ENCODE measurements at places on chromosomes 1 and 21. TPM values are rescaled to one million over a fixed set of nuclear protein-coding genes. Genes with fewer than 3 reads are reported as not detected.

- DNase-seq, result no peak
These were observed 12.1 kb downstream of the MCL1 start for GRCh38 chr1:150567341-150567716.

Gene KLHDC9
- polyA plus RNA-seq, result 19.0 TPM

Gene C1orf53
- 2.8 TPM for polyA plus RNA-seq

DNA sequence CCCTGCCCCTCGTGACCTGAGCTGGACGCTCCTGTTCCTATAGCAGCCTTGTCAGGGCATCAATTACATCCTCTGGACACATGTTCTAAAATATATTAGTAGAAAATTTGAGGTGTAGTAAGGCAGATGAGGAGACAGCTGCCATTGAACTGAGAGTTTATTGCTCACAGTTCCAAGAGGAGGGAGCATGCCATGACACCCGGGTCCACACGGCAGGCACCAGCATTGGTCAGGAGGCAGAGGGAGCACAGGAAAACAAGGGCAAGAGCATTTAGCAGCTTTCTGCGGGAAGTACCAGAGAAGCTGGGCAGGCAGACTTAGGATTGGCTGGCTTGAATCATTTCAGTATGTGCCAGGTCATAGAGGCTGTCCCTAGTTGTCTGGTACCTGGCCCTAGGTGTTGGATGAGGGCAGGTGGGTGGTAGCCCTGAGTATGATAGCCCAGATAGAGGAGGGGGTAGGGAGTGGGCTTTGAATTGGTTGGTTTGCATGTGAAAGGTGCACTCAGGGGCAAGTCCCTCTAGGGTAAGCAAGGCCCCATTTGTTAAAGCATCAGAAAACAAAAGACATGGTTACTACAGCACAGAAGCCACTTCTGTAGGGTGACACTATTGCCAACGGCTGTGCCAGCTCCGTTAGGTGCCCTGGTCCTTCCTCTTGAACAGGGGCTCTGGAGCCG lies 223.6 kb upstream of the RAB4A start:
- no peak for DNase-seq

Gene HJV
- polyA plus RNA-seq, result 0.34 TPM

- no peak for DNase-seq
These were observed 13.1 kb downstream of the MECR start for GRCh38 chr1:29217633-29218032.

DNA sequence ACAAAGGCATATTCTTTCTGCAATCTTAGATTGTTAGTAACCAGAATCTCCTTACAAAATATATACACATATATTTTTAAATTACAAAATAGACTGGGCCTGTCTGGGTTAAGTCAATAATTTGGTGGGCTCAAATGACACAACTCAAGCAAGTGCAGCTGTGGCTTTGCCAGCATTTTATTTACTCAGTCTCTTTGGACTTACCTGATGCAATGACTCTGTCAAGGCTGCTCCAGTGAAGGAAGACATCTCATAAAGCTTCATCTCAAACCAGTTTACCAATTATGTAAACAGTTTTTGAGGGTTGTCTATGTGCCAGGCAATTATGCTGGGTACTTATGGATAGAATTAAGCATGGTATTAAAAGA lies 22.8 kb upstream of the ABCA4 start:
- no peak for DNase-seq

GRCh38 chr21:44331650-44332307 lies 7.4 kb downstream of the CFAP410 start:
- no peak for DNase-seq

Gene FMO3
- 0.14 TPM for polyA plus RNA-seq

Gene HDAC1
- 186 TPM for polyA plus RNA-seq

DNA sequence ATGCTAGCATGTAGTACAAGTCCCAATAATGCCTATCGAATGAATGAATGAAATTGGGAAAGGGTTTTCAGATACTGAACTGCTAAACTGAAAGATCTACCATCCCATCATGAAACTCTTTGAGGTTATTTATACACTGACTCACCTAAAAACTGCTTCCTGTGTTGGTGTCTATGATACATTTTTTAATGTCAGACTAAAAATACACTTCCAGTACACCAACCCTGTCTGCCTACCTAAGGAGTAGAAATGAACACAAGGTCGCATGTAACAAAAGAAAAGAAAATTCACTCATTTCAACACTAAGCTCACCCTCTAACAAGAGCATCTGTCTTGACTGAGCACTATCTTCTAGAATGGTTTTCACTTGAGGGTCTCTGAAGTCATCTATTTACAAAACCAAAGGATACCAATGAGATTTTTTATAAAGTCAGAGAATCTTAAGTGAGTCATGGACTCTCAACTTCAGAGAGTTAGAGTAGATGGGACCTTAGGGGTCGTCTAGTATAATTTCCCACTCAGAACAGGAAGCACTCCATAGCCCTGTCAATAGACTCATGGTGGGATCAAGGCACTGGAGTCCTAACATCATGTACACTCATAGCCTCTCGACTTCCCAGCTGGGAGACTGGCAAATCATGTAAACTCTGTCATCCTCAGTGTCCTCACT lies 53.4 kb downstream of the WLS start:
- DNase-seq, result no peak

Gene CCDC30
- 27.0 TPM for polyA plus RNA-seq

GRCh38 chr1:93958726-93959100 lies 49.5 kb upstream of the GCLM start:
- DNase-seq, result no peak

DNA sequence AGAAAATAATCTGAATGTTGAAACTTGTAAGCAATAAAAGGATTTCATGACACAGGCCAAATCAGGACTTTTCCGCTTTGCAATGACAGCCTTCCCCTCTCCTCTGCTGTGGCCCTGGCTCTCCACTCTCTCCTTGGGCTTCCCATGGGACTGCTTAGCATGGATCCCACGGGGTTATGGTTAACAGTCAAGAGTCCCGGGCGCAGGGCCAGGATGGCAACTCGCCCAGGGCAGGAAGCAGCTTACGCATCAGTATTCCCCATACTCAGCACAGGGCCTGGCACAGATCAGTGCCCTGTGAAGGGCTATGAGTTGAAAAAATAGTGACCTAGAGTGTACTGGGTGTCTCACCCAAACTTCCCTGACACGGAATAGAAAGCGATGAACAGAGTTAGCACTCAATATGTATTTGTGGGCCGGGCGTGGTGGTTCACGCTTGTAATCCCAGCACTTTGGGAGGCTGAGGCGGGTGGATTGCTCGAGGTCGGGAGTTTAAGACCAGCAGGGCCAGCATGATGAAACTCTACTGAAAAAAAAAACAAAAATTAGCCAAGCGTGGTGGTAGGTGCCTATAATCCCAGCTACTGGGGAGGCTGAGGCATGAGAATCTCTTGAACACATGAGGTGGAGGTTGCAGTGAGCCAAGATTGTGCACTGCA lies 29.1 kb upstream of the GRHL3 start:
- no peak for DNase-seq

- peak; percentile 19 for DNase-seq
These were observed 33.5 kb upstream of the RGS4 start for GRCh38 chr1:163035446-163036249.

- DNase-seq, result no peak
These were observed 273.8 kb upstream of the SNX7 start for GRCh38 chr1:98387701-98388100.

Gene ZBTB18
- 25.2 TPM for polyA plus RNA-seq

DNA sequence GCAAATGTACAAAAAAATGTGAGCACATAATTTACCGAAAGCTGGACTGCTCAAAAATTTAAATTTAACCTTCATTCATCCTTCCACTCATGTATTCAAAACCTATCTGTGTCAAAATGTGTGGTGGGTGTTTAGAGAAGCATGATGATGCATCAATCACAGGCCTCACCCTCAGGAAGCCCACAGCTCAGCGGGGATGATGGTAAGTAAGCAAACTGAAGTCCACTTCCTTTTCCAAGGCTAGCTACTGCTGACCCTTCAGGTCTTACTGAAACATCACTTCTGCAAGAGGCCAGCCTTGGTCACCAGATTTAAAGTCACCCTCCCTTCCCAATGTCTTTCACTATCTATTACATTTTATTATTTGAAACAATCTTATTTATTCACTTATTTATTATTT lies 254.5 kb downstream of the DNM3 start:
- no peak for DNase-seq

DNA sequence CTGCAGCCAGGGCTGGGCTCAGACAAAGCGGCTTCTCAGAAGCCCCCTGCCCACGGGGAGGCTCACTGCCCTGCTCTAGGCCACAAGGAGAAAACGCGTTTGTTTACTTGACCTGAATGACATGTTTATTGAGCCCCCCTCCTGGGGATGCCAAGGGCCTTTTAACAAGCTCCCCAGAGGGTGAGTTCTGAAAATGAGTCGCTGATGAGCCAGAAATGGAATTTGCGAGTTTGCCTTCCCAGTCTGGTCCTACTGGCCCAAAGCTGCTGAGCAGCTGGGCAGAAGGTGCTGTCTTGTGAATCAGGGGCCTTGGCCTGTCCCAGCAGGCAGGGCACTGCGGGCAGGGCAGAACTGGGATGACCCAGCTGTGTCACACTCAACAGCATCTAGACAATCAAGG lies 120.6 kb downstream of the SYF2 start:
- DNase-seq, result no peak

DNA sequence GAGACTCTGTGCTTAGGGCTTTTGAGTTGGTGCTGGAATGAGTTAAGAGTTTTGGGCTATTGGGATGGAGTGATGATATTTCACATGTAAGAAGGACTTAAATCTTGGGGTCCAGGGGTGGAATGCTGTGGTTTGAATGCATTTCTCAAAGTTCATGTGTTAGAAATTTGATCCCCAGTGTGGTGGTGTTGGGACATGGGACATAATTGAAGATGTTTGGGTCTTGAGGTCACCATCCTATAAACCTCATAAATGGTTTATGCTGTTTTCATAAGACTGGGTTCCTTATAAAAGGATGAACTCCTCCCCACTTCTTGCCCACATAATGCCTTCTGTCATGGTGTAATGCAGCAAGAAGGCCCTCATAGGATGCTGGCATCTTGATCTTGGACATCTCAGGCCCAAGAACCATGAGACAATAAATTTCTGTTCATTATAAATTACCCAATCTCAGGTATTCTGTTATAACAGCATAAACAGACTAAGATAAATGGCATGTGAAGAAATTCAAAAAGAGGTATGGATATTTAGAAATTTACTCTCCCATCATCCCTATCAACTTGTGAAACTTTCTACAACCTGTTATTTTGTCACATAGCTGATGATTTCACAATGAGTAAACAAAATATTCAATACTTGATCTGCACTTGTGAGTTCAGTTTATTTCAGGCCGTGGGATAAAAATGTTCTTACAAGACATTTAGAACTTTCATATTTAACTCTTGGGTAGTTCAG lies 48.0 kb upstream of the NEK7 start:
- no peak for DNase-seq

Gene GPR52
- polyA plus RNA-seq, result not detected

- no peak for DNase-seq
These were observed 75.9 kb upstream of the IFFO2 start for GRCh38 chr1:19032413-19032695.

- DNase-seq, result no peak
These were observed 13.4 kb downstream of the COP1 start for GRCh38 chr1:176193663-176194062.

Gene SGIP1
- 17.4 TPM for polyA plus RNA-seq

- peak; percentile 29 for DNase-seq
These were observed 29.7 kb downstream of the UBE2T start for GRCh38 chr1:202311875-202312635.

DNA sequence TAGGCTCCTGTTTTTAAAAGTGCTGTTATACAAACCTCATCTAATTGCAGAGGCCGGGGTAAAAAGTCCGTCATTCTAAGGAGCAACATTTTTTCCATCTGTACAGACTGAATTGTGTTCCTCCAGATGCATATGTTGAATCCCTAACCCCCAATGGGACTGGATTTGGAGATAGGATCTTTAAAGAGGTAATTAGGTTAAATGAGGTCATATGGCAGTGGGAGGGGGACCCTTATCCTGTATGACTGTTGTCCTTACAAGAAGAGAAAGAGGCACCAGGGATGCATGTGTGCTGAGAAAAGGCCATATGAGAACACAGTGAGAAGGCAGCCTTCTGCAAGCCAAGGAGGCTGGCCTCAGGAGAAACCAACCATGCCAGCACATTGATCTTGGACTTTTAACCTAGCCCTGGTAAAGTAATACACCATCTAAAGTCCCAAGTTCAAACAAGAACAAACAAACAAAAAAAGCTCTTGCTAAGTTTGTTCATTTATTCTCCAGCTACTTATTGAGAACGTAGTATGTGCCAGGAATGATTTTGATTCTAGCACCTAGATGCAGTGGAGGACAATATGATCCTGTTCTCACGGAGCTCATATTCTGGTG lies 352.4 kb downstream of the NTNG1 start:
- no peak for DNase-seq

DNA sequence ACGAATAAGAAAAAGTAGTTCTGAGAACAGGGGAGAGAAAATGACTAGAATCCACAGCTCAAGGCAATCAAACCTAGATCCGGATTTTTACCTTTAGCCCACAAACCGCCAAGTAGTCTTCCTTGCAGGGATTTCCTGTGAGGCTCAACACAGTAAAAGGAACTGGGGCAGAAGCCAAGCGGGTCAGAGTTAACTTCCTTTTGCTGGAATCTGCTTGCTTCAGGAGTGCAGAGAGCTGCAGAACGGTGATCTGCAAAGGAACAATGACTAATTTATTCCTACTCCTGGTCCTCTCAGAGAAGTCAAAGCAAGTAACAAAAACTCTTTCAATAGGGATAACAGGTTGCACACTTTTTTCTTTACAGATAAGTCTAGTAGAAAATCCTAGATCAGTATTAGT lies 53.4 kb downstream of the UBR4 start:
- DNase-seq, result peak; percentile 20

- no peak for DNase-seq
These were observed 16.7 kb downstream of the ALX3 start for GRCh38 chr1:110053552-110054428.

Gene ANGPTL3
- polyA plus RNA-seq, result 7.8 TPM

DNA sequence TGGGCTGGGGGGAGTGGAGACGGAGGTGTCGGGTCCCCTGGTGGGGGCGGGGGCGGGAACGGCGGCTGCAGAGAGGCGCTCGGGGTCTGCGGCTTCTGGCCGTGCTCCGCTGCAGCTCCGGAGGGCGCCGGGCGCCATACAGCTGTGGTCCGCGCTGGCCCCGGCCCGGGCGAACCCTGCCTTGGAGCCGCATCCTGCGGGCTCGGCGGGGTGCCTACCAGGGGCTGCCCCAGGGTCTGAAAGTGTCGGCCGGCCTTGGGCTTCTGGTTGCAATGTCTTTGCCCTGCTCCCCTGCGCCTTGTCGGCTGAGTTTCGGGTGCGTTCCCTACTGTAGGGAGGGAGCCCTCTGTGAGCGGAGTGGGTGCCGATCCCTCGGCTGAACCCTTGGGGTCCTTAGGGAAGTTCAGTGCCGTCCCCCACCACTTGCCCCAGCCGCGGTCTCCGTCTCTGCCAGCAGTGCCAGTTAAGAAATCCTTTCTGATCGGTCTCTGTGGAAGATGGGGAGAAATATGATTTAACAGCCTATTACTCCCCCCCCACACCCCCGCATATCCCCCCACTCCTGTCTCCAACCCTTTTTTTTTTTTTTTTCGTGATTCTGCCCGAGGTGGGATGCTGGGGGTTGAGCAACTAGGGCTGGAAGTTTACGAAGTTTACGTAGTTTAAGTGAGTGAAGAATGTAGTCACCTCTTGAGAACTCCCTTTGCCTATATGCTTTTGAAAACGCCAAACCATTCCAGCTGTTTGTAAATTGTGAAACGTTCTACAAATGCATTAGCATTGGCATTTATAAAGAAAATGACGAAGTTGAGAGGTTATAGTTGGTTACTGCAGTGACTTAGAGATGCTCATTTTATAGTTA lies 588 bp downstream of the NEXN start:
- peak; percentile 61 for DNase-seq
